Ascending aorta (tissue), 2 donors: ENCODE measurements at places on chromosomes 4 and X. TPM values are rescaled to one million over a fixed set of nuclear protein-coding genes. Genes with fewer than 3 reads are reported as not detected.

Gene CXCL10
- not detected for total RNA-seq

DNA sequence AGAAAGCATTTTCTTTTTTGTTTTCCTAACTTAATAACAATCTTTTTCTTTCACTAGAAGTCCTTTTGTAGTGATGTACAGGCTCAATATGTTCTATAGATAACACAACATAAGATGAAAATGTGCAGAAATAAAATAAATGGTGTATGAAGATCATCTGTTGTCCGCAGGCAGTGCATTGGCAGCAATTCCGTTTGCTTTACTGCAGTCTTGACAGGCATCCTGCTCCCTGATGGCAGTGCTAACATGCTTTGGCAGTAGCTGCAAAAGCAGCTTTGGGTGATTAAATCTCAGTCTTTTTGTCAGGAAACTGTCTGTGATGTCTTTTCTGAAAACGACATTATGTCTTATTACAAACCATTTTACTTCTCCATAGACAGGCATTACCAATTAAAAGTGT, 131.4 kb downstream of the TRAM1L1 start:
- no peak for DNase-seq

- DNase-seq, result no peak
These were observed 4.9 kb downstream of the SMR3A start for GRCh38 chr4:70365479-70365878.

GRCh38 chr4:108371282-108371681, 202.6 kb upstream of the LEF1 start:
- no peak for DNase-seq

GRCh38 chrX:16750136-16750535, 30.7 kb downstream of the SYAP1 start:
- no peak for DNase-seq

DNA sequence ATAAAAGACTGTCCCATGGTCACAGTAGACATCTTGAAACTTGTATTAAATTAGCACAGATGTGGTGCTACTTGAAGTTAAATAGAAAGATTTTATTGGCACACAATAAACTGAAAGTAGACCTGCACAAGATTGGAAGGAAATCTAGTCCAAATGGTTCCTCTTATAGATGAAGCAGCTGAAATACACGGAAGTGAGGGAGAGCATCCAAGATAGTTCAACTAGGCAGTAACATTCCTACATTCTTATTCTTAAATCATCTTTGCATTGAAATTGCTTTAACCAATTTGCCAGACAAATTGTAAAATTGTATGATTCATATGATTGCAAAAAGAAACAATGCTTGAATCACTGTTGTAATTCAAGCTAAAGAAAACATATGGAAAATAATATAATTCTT, 87.6 kb upstream of the VCX3B start:
- no peak for DNase-seq

Gene P2RY10
- not detected for total RNA-seq

DNA sequence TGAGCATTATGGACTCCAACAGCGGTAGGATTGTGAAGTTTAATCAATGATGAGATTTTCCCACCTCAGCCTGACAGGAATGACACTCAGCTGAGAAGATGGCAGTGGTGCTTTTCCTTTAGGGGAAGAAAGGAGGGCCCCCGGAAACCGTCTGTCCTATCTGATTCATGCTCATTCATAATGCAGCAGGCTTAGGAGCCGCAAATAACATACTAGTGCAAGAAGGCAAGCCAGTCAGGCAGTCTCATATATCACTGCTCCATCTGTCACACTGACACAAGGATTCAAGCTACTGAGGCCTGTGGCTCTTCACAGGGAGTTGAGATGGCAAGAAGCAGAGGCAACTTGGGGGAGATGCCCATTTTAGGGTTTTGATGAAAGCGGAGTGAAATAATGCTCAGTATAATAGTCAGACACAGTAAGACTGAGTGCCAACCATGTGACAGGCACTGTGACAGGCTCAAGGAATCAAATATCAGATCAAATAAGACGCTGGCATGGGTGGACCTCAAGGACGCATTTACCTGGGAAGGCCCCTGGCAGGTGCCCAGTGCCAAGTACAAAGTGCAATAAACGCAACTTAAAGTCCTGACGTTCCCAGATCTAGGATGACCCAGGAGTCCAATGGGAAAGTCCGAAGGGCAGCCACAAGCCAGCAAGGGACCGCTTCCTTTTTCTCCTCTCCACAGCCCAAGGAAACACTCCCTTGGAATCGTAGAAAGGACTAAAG, 63.4 kb downstream of the FHDC1 start:
- no peak for DNase-seq

Gene CXCL11
- total RNA-seq, result not detected

- DNase-seq, result no peak
These were observed 113.5 kb upstream of the GATB start for GRCh38 chr4:151874328-151874727.

DNA sequence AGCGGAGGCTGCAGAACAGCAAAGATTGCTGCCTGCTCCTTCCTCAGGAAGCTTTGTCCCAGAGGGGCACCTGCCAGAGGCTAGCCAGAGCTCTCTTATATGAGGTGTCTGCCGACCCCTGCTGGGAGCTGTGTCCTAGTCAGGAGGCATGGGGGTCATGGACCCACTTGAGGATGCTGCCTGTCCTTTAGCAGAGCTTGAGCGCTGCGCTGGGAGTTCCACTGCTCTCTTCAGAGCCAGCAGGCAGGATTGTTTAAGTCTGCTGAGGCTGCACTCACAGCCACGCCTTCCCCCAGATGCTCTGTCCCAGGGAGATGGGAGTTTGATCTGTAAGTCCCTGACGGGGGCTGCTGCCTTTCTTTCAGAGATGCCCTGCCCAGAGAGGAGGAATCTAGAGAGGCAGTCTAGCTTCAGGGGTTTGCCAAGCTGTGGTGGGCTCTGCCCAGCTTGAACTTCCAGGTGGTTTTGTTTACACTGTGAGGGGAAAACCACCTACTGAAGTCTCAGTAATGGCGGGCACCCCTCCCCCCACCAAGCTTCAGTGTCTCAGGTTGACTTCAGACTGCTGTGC, 10.9 kb downstream of the DCK start:
- no peak for DNase-seq

Gene SFRP2
- total RNA-seq, result 56.2 TPM

DNA sequence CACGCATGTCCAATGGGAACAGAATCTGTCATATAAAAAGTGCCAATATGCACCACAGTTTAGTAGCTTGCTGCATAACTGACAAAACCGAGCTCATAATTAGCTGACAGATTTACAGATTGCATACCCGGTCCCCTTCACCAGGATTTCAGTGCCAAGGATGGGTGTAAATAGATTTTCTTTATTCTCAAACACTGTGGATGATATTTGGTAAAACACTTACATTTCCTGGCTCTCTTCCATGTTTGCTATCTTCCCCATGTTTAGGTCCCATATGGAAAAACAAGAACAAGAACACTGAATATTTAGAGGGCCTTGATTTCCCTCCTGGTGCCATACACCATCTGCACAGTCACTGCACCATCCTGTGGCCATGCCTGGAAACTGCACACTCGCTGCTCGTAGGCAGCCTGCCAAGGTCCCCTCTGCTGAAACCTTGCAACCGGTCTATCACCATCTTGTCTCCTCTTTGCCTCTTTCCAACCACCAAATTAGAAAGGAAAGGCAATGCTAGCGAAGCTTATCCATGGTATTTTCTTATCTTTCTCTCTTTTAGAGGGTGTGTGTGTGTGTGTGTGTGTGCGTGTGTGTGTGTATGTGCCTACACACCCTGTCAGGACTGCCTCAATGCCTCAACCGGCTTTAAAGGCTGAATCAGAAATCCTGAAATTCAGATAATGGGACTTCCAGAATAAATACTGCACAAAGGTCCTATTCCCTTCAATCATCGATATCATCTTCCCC, 124.2 kb upstream of the MBNL3 start:
- no peak for DNase-seq

GRCh38 chr4:179465131-179465797, 2023.0 kb upstream of the AGA start:
- DNase-seq, result no peak

DNA sequence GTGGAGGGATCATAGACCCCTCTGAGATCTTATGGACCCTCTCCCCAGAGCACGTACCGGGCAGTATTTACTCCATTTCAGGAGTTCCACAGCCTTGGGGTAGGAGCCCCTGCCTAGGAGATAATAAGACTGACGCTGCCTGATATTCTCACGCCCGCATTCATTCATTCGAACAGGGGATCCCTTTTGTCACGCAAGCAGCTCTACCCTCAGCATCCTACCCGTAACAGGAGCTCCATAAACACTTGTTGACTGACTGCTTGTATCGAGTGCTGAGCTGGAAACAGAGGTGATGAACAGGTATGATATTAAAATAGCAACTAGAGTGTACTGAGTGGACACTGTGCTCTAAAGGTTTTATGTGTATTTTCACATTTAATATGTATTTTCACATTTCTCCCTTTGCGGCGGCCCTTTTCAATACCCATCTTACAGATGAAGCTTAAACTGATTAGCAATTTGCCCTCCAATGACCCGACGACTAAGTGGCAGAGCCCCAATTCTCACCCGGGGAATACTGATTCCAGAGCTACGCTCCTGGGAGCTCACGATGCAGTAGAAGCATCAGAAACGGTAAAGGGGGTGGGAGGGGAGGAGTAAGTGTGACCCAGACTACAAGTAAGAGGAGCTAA, 888 bp downstream of the RAB28 start:
- DNase-seq, result no peak

- DNase-seq, result no peak
These were observed 91.2 kb upstream of the C1QTNF7 start for GRCh38 chr4:15336410-15337167.

Gene GATA1
- not detected for total RNA-seq

Gene CCSER1
- total RNA-seq, result 8.9 TPM

DNA sequence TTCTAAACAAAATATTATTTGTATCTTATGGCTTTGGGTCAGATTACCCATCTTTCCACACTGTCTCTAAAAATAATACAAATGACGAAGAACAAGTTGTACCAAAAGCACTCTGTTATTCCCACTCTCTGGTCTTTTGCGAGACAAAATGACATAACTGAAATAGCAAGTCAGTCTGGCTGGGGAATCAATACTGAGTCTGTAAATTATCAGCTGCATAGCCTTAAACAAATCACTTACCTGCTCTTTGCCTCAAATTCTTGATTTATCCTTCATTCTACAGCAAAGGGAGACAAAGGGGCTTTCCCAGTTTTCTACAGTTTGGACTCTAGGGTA, 40.9 kb downstream of the SOWAHB start:
- no peak for DNase-seq

- DNase-seq, result no peak
These were observed 82.6 kb downstream of the MTMR1 start for GRCh38 chrX:150775569-150776350.

- no peak for DNase-seq
These were observed 2595.3 kb downstream of the ARAP2 start for GRCh38 chr4:33649015-33649414.

DNA sequence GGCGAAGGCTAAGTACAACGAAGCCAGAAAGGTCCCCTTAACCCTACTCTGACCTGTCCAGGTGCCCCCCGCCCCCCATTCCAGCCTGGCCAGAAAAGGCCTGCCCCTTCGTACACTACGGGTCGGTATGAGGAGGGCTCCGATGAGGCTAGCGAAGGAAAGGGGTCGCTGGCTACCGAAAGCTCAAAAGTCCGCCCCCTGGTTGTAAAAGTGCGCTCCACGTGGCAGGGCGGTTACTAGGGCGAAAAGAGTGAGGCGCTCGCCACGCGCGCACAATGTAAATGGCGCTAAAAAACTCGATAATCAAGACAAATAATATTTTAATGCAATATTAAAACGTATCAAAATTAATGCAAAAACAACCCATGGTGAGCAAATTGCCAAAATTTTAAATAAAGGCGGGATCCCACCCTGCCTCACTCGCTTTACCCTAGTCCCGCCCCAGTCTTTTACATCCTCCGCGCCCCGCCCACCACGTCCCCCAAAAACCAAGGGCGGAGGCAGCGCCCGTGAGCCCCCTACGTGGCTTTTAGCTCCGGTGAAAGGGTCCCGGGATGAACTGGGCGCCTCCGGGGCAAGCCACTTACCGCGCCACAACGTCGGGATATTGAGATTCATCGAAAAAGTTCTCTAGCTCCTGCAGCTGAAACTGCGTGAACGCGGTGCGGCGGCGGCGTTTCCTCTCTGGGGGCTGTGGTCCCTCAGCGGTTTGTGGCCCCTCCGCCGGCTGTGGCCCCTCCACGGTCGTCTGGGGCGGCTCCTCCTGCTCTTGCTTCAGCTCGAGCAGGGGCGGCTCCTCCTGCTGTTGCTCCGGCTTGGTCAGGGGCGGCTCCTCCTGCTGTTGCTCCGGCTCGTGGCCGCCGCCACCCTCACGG, 929 bp downstream of the ESX1 start:
- DNase-seq, result no peak

Gene GPM6B
- total RNA-seq, result 18.6 TPM

GRCh38 chrX:111869639-111870034, 6.3 kb upstream of the TRPC5OS start:
- no peak for DNase-seq

- DNase-seq, result no peak
These were observed 87.6 kb downstream of the DCUN1D4 start for GRCh38 chr4:51930557-51930956.

DNA sequence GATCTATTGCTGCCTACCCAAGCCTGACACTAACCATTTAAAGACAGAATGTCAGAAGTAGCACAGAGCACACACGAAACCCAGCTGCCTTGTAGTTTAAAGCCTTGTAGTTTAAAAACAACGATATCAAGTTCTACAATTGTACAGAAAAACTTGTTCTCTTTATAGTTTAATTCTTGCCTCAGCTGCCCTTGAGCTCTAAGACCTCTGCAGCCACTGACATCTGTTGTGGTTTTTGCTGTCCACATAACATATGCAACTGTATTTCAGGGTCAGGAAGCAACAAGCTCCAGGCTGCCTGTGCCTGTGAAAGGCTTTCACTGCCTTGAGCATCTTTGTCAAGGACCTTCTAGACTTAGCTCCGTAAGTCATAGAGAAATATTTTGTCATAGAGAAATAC, 227.2 kb downstream of the SPCS3 start:
- no peak for DNase-seq

Gene TMEM192
- total RNA-seq, result 15.4 TPM

Gene ACSL4
- 18.5 TPM for total RNA-seq

- no peak for DNase-seq
These were observed 16.6 kb downstream of the JAKMIP1 start for GRCh38 chr4:6183740-6184139.

Gene MGARP
- 2.8 TPM for total RNA-seq

DNA sequence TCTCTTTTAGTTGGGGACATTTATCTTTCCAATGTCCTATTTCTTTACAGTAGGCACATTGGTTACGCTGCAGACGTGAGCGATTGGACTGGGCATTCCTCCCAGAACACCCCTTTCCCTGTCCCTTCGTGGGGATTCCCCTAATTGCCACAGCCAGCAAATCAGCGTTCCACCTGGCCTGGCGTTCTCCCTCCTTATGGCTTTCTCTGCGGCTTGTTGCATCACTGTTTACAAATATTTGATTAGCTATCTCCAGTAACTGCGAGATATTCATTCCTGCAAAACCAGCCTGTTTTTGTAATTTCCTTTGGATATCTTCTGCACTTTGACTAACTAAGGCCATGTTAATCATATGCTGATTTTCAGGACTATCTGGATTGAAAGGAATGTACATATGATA, 202.5 kb upstream of the KLF8 start:
- DNase-seq, result no peak
